ENCODE measurements at places on chromosomes 16 and 17.

GRCh38 chr16:12900156-12900555 is 1.2 kb upstream of the SHISA9 start:
- DNase-seq: no peak

DNA sequence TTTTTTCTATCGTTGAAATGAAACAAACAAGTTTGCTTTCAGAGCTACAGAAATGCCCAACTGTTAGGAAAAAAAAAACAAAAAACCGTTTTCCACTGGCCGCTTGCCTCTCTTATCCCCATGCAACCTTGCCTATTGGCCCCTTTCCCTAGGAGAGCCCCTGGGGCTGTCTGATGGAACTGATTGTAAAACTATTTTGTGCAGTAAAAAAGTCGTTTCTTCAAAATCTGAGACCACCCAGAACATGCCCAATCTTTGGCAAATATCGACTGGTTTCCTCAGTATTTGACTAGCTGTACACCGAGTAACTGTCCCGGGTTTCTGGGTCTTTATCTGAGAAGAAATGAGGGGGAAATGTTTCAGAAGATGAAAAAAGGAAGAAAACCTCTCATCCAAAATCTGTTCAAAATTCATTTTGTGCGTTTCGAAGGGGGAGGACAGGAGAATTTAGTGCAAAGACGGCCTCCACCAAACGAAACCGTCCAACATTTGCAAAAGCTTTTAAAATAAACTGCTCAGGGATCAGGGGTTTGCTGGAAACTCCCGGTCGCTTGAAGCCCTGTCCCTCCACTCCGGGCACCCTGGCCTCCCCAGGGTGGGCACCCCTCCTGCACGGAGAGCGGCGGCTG is 1.1 kb upstream of the GNAO1 start:
- no peak for DNase-seq

GRCh38 chr17:66347661-66348514 is 45.5 kb downstream of the PRKCA start:
- DNase-seq: no peak

- no peak for DNase-seq
These were observed 17.2 kb downstream of the IQCK start for GRCh38 chr16:19735074-19735867.

DNA sequence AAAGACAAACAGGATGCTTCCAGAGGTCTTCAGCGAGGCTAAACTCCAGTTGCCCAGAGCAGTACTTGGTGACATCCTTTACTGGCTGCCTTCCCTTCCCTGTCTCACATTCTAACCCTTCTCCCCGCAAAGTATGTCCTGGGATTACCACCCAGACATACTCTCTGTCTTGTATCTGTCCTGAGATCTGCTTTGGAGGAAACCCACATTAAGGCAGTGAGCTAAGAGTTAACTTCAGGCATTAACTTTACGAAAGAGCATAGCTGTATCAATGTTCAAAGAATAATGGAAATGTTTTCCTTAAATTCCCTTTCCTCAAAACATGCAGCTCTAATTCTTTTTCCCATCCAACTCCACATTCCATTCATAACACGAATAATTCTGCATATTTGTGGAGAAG is 385.2 kb downstream of the NPIPA8 start:
- no peak for DNase-seq

DNA sequence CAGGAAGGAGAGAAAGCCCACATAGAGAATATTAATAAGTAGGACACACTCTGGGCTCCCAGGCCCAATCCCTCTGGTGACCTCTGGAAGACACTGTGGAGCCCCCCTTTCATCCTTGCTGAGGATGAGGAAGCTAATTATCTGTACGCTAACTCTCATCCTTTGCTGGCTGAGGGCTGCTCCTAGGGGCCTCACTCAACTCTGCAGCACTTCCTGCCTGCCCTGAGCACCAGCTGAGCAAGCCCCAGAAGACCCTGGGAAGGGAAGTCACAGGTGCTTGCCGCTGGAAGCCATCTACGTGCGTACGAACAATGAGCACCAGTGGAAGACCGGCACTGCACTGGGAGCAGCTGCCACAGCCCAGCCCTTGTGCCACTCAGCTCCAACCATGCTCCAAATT is 145.8 kb upstream of the CDH5 start:
- no peak for DNase-seq

- no peak for DNase-seq
These were observed 23.3 kb downstream of the ACTG1 start for GRCh38 chr17:81489012-81489997.

DNA sequence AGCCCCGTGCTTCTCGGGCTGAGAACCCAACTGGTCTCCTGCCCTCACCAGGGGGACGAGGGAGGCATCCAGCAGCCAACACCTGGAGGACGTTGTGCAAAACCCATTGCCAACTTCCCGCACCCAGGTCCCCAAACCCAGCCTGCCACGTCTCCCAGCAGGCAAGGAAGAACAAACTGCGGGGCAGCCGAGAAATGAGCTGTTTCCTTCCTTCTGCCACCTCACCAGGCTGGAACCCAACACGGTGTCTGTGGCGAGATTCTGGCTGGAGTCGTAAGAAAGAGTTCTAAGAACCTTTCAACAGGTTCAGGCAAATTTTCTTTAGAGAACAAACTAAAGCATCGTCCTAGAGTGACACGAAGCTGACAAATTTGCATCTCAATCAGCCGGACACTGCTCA is 3.6 kb downstream of the SLC43A2 start:
- DNase-seq: no peak

DNA sequence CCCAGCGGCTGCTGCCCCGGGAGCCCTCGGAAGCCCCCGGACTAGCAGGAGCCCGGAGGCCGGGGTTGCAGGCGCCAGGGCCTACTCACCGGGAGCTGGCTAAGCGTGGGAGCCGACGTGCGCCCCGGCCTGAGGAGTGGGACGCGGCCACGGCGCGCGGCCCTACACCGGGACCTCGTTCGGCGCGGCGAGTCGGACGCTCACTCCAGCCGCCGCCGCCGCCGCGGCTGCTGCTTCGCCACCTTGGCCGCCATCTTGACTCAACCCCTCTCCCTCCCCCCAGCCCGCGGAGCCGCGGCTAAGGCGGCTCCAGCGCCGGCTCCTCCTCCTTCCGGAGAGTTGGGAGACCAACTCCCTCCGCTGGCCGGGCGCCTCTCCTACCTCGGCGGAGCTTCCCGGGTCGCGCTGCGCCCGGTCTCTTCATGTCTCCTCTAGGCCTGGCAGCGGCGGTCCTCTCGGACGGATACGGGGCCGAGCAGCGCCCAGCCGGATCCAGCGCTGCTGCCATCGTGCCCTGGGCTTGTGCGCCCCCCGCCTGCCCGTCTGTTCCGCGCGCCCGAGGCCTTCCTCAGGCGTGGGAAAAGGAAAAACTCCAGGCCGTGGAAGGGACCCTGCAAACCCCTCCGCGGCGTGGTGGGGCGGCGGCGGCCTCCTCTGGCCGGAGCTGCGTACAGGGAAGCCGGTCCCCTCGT is at the start of gene NCOR1:
NCOR1 (minus strand) TSS at position 262 of the 692 bp plus-strand sequence. CDS start 20,965 bp downstream, outside the sequence.
- DNase-seq: peak; percentile 51

GRCh38 chr17:72370819-72371218 is 250.0 kb downstream of the SOX9 start:
- DNase-seq: no peak

DNA sequence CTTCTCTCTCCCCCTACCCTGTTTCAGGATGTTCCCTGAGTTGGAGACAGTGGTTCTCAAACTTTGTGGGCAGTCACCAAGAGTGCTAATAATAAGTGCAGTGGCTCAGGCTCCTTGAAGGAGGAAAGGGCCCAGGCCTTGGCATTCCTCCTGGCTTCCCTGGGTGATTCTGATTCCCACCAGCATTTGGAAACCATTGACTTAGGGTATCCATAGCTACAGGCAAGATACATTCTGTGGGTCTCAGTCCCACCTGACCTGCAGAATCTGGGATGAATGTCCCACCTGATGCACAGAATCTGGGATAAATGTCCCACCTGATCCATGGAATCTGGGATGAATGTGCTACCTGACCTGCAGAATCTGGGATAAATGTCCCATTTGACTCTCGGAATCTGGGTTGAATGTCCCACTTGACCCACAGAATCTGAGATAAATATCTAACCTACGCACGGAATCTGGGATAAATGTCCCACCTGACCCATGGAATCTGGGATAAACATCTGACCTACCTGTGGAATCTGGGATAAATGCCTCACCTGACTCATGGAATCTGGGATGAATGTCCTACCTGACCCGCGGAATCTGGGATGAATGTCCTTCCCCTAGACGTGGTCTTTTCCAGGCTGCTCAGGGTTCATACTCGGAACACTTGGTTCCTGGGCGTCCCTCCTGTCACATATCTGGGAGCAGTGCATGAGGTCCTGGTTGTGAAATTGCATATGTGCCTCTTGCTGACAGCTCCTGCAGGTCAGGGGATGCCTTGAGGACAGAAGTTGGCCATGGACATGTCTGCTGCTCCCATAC is 136.7 kb upstream of the HS3ST2 start:
- no peak for DNase-seq

DNA sequence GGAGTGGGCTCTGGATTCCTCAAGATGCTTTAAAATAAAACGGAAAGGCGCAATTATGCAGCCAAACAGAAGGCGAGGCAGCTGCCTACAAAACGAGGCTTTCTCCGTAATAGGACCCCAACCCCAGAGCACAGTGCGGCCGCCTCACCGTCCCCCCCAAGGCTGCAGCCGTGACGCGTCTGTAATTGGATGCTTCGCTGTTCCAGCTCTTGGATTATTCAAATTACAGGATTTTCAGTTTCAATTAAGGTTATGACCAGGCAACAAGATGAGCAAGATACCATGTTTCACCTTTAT is 37.3 kb upstream of the ABR start:
- no peak for DNase-seq
